ENCODE measurements at places on chromosomes 3 and 15. TPM values are rescaled to one million over a fixed set of nuclear protein-coding genes. Genes with fewer than 3 reads are reported as not detected.

The TMEM158 gene
- 70.1 TPM for total RNA-seq

The ACTR8 gene
- 43.4 TPM for total RNA-seq

The CATSPER2 gene
- 9.6 TPM for total RNA-seq

The GLDN gene
- under 0.01 TPM for total RNA-seq

The DISP2 gene
- total RNA-seq, result 0.30 TPM

The CPA3 gene
- not detected for total RNA-seq

The GOLGA8R gene
- 3.3 TPM for total RNA-seq
